Naive thymus-derived CD4-positive, alpha-beta T cell (primary cell): ENCODE measurements at places on chromosomes 4 and X.

DNA sequence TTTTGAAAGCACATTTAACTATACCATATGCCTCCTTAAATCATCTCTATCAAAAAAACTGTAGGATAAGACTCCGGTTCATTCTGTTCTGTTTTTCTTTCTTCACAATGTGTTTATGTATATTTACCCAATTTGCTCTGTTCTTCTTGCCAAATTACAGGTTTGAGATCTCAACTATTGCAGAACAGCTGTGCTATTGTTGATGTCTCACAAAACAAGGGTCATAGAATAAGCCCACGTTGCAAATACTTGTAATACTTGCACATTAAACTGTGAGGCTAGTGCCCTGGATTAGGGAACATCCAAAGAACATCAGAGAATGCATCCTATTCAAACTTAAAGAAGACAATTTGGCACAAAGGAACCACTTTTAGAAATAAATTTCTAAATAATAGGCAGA lies 45.4 kb downstream of the ANTXR2 start:
- no peak overlapping the region for H3K27ac ChIP-seq
- H3K4me3 ChIP-seq = no peak overlapping the region
- DNase-seq = no peak
- H3K27me3 ChIP-seq = no peaks in the 10 kb centered on the region
- H3K4me1 ChIP-seq = no peaks in the 10 kb centered on the region

GRCh38 chr4:121778991-121779628 lies 14.1 kb upstream of the SMIM43 start:
- no peak overlapping the region for H3K4me3 ChIP-seq
- H3K36me3 ChIP-seq = no peaks in the 10 kb centered on the region
- H3K27ac ChIP-seq = no peak overlapping the region
- peaks cover 11% of the 10 kb centered on the region for H3K4me1 ChIP-seq
- H3K27me3 ChIP-seq = no peaks in the 10 kb centered on the region
- no peak for DNase-seq

- peaks cover 37% of the 10 kb centered on the region for H3K4me1 ChIP-seq
- no peak for DNase-seq
- no peaks in the 10 kb centered on the region for H3K27me3 ChIP-seq
- no peaks in the 10 kb centered on the region for H3K36me3 ChIP-seq
- no peak overlapping the region for H3K4me3 ChIP-seq
Observed at GRCh38 chr4:152258804-152259708, 276.8 kb downstream of the FBXW7 start.

GRCh38 chrX:135981668-135982067 lies 3.6 kb upstream of the SLC9A6 start:
- no peak overlapping the region for H3K27ac ChIP-seq
- H3K4me3 ChIP-seq = no peak overlapping the region
- H3K36me3 ChIP-seq = no peaks in the 10 kb centered on the region
- no peaks in the 10 kb centered on the region for H3K27me3 ChIP-seq
- peaks cover 26% of the 10 kb centered on the region for H3K4me1 ChIP-seq
- DNase-seq = no peak
